ENCODE measurements at places on chromosomes 5 and 9.

GRCh38 chr5:132665574-132666080 lies 7.7 kb downstream of the IL13 start:
- no peak for DNase-seq

DNA sequence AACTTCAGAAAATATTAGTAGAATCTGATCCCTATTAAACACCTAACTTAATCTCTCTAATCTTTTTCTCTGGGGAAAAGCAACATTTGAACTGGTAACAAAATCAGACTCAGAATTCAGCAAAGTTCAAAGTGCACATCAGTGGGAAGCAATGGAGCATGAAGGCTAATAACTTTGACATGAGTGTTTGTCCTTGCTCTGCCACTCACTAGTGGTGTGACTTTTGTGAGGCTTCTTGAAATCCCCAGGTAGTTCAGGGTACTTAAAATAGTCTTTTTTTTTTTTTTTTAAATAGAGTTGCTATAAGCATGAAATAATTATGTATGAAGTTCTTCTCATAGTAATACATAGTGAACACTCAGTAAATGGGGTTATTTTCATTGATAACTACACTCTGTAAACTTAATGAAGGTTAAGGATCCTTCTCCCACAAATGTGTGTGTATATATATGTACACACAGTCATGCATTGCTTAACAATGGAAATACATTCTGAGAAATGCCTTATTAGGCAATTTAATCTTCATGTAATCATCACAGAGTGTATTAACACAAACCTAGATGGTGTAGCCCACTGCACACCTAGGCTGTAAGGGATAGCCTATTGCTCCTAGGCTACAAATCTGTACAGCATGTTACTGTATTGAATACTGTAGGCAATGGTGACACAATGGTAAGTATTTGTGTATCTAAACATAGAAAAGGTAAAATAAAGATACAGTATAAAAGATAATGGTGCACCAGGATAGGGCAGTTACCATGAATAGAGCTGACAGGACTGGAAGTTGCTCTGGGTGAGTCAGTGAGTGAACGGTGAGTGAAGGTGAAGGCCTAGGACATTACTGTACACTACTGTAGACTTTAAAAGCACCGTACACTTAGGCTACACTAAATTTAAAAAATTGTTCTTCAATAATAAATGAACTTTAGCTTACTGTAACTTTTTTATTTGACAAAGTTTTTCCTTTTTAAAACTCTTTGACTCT lies 73.3 kb upstream of the HMHB1 start:
- no peak for DNase-seq

DNA sequence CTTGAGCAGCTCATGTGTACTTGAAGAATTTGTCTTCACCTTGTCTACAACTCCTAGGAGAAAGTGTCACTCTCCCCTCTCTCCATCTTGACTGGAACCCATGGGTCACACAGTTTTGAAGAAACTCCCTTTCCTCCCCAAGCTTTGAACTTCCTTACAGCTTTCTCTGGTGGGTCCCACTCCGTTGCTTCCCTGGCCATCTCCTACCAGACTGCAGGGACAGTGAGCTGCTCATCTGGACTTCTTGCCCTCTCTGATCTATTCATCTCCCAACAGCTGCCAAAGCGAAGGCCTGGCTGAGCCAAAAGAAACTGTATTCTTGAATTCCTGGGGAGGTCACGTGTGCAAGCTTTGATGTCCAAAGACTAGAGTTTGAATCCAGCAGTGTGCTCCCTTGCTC lies 22.7 kb upstream of the CXCL14 start:
- DNase-seq = no peak

DNA sequence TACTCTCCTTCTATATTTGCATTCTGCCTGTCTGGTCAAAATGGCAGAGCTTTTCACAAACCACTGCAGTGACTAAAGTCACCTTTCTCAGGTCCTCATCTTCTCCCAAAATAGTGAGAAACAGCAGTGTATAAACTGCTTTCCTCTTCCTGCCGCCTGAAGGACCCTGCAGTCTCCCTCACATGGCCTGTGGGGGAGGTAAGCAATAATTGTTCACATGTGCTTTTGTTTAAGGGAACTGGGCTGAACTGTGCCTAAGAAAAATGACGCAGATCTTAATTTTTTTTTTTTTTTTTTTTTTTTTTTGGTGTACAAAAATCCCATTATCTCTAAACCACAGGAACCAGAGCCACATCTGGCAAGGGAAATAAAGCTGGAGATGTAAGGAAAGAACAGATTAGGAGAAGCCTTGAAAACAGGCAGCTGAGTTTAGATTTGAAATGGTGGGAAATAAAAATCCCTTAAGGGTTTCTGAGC lies 131.7 kb upstream of the VLDLR start:
- DNase-seq = no peak

DNA sequence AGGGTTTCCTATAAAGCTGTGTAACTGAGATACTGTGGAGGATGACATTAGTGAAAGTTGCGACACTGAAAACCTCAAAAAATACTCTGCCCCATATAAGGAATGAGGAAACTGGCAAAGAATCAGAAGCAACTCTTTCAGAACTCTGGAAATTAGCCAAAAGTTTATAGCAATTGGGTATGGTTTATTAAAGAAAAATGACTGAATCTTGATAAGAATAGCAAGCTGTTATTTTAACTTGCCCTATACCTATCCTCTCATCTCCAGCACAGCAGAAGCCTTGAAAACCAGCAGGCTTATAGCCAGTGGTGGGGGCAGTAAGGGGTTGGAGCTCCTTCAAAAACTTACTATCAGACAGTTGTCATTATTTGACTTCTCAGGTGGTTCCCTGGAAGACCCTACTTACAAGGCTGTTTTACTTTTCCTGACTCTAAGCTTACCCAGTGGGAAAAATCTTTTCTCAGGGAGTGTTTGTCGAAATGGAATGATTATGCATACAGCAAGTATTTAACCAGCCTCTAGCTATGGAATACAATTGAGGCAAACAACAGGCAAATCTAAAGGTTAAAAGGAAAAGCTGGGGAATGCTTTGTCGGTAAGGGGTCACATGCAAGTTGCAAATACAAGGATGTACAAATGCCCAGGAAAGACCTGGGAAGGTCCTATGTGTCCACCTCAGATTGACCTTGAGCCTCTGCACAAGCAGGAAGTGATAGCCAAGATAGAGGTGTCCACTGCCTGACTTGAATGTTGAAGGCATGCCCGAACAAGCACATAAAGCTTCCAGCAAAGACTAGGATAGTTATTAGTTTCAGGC lies 21.0 kb upstream of the FAM151B start:
- peak; percentile 71 for DNase-seq

DNA sequence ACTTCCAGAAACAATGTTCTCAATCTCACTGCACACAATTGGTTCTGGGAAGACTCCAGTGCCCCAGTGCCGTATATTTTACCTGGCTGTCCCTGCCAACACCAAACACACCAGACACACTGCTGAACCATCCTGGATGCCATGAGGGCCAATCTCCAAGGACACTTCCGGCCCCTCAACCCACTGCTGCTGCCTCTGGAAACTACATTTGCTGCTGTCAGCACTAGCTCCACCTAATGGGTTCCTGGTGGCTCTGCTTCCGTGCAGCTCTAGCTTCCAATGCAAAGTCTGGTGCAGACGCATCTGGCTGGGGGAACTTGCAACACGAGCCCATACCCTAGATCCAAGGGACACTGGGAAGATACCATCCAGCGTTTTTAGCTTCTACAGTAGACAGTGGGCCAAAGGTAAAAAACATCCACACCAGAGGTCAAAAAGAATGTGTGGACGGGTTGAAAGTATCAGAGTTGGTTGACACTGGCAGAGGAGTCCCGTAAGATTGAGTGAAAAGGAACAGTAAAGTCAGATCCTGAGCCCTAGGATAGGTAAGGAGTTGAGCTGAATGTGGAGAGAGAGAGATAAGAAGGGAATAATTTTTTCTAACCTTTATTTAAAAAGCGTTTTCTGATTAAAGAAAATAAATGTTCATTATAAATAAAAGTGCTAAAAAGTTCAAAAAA lies 99.7 kb upstream of the KIF2A start:
- DNase-seq = no peak

- no peak for DNase-seq
Observed at GRCh38 chr5:107574287-107574686, 96.5 kb downstream of the EFNA5 start.

- DNase-seq = no peak
Observed at GRCh38 chr5:17282283-17283120, 65.1 kb downstream of the BASP1 start.

DNA sequence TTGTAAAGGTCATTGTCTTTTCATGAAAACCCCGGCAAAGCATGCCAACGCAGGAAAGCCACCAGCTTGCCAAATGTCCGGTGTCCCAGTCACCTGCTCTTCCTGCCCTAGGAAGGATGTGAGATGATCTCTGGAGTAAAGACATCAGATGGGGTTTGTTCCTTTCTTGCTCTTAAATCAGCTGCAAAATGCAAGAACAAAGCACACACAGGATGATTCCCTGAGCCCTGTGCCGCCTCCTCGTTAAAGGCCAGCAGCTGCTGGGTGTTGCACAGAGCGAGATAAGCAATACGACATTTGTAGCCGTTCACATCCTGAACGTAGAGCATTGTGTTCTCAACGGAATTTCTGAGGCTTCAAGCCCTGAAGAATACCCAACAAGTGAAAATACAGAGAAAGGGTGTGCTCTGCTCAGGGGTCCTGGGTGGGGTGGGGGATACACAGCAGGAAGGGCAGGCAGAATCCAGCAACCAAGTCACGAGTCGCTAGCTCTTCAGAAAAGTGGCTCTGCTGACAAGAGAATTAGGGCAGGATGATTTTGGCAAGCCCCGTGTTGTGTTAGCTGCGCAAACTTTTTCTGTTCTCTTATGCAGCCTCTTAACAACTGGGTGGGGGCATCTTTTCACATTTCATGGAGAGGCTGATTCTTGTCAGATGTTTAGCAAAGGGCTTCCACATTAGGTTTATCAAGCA lies 229.2 kb upstream of the MAP3K1 start:
- DNase-seq = no peak

DNA sequence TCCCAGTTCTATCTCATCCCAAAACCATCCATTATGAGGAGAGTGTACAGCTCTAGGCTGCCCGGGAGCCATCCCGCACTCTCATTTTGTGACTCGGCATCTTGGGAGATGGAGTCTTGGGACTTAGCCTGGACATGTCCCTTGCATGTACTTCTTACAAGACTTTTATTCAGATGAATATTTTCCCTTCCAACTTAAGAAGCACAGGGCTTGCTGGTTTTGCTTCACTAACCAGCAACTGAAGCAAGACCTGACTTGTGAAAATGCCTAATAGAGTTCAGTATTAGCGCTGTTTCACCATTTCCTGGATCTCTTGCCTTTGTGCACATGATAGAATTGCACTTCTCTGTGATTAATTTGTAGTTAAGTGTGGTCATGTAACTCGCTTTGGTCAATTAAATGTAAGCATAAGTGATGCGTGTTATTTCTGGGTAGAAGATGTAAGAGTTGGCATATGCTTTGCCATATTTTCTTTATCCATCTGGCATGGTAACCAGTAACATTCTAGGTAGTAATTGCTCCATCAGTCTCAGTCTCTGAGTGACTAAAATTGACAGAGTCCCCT lies 55.8 kb downstream of the PDCD1LG2 start:
- DNase-seq = no peak

DNA sequence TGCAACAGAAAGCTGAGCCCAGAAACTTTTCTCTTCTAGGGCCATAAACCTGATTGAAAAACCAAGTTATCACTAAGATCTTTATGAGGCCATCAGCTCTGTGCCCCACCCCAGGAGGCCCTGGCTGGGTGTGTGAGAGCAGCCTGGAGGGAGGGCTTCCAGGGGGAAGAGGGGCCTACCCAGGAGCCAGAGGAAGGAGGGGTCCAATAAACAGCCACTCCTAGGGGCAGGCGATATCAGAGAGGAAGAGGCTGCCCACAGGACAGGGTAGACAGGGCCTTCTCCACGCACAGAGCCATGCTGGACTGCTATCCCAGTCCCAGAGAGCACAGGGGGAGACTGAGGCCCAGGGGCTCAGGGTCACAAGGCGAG lies 4.5 kb upstream of the CDX1 start:
- no peak for DNase-seq

- DNase-seq = no peak
Observed at GRCh38 chr9:135526730-135527571, 5.7 kb downstream of the LCN1 start.

GRCh38 chr9:126171641-126172040 lies 155.0 kb upstream of the MVB12B start:
- no peak for DNase-seq

GRCh38 chr9:133950629-133951111 lies 41.5 kb downstream of the VAV2 start:
- no peak for DNase-seq

GRCh38 chr5:76716456-76717157 lies 681 bp downstream of the F2R start:
- DNase-seq = peak; percentile 30

DNA sequence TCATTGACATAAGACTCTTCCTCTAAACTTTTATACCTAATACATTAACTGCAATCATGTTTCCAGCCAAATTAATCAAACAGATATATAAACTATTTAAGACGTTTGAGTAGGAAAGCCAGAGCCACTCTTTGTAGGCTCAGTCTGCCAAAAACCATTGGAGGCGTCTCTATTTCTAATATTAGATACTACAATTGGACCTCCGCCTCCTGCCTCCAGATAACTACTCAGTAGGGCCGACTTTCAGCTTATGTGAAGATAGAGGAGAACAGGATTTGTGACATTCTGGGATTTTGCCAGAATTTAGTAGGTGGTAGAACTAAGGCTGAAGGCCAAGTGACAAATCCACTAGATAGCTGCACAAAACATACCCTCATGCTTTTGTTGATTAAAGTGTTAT lies 463.0 kb downstream of the CETN3 start:
- no peak for DNase-seq

DNA sequence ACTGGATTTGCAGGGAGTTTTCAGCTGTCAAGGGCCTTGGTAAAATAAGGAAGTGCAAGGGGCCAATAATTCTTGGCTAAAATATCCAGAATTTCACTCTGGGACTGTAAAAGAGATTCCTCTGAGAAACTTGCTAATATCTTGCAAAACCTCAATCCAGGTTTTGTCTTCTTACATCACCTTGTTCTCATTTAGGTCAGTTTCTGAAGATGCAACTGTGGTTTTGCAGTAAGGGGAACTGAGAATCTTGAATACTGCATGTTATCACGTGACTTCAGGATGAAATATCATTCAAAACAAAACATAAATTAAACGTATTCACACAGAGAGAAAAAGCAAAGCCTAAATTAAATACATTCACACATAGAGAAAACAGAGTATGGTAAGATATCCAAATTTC lies 35.0 kb upstream of the RIC1 start:
- DNase-seq = no peak
